ENCODE measurements at places on chromosomes 4 and X.

GRCh38 chr4:110170861-110171260 lies 27.6 kb downstream of the ELOVL6 start:
- DNase-seq, result no peak

DNA sequence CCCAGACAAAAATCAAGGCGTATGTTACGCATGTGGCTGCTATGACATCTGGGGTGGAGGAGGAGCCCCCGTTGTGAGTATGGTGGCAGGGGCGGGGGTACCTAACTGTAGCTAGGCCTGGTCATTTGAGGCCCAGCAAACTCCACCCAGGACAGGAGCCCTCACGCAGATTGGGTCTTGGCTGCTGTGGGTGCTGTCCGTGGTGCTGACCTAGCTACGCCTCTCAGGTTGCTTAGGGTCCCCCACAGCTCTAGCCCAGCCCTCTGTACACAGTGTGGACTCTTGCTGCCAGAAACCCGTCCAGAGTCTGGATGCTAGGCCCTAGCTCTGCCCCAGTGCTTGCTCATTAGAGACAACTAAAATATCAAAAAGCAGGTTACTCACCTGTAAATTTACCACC lies 146.7 kb upstream of the PSAPL1 start:
- no peak for DNase-seq

- no peak for DNase-seq
Measured at GRCh38 chr4:82428526-82428968, 1.7 kb downstream of the HNRNPDL start.

DNA sequence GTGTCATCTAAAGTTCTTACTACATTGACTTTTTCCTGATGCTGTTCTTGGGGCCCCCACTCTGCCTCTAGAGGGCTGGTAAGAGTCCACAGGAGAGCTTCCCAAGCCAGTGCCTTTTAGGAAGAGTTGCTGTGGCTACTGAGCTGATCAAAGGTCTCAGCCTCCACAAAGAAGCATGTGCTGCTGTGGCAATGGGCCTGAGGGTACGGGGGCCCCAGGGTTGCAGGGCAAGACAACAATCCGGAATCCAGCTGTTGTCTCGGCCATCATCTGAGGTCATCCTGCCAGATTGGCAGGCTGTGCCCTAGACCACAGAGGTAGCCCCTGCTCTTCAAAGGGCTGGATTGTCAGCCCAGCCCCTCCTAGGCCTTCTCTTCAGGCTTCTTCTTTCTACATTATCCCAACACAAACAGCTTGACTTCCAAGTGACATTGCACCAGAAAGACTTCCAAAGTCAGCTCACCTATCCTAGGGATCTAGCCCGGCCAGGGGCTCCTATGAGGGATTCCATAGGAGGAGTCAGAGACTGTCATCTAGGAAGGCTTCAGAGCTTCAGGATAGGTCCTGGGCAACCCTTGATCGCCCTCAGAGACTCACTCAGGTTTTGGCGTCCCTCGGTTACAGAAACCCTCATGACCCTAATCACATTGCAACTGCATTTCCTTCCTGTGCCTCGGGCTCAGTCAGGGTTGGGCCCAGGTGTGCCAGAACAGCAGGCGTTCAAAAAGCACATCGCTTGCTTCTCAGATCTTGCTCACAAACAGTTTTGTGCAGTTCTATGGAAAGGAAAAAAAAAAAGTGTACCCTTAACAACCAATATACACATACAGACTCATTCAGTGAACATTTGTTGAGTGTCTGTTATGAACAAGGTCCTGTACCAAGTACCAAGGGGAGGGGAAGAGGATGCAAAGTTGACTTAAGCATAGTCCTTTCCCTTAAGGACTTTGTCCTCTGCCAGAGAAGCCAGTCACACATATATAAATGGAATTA lies 27.8 kb downstream of the SLC25A5 start:
- DNase-seq, result no peak

DNA sequence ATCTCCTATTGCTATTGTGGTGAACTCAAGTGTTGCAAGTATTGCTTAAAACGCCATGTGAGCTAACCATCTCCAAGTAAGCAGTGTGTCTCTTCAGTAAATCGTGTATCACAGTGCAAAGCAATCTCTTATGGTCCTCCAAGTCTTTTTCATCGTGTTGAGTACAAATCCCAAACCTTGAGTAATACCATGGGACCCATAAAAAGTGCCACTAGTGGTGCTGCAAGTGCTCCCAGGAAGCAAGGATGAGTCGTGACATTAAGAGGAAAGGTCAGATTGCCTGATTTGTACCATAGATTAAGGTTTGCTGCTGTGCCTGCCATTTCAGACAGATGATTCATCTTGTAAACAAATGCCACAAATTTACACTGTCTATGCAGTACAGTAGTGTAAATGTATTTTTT lies 66.9 kb upstream of the BMPR1B start:
- no peak for DNase-seq

Data from stimulated activated CD4-positive, alpha-beta T cell treated with anti-CD3 and anti-CD28 coated beads, Interleukin-1b, Interleukin-23, amount 100 ng/mL, for 1 hour (primary cell).